ENCODE measurements at places on chromosomes 5 and 9.

DNA sequence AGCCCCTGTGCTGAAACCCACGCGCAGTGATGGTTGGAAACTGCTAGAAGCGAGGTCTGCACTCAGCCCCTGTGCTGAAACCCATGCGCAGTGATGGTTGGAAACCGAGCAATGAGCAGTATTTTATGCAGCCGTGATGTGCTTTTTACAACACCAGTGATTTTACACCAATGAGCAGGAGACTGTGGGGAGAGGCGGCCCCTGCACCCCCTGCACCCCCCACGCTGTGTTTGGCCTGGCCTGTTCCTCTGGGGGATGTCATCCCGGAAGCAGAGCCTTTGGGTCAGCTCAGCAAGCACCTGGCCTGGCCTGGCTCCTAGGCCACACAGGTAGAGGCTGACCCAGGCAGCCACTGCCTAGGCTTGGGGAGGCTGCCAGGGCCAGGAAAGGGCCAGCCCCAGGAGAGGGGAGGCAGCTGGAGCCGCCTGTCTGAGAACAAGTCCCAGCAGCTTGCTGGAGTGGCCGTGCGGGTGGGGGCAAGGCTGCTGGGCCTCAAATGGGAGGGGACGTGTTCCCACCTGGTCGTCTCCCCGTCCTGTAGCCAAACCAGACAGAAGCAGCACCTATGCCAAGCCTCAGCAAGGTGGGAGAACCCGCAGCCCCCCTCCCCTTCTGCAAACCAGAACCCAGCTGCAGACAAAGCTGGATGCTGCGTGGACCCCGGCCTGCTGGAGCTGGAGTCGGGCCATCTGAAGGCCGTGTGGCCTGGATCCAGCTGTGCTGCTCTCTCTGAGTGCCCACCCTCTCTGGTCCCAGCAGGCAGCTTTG is 46.8 kb downstream of the DBH start:
- DNase-seq: peak; percentile 76

GRCh38 chr5:163498886-163499285 is 6.5 kb upstream of the MAT2B start:
- DNase-seq: no peak

DNA sequence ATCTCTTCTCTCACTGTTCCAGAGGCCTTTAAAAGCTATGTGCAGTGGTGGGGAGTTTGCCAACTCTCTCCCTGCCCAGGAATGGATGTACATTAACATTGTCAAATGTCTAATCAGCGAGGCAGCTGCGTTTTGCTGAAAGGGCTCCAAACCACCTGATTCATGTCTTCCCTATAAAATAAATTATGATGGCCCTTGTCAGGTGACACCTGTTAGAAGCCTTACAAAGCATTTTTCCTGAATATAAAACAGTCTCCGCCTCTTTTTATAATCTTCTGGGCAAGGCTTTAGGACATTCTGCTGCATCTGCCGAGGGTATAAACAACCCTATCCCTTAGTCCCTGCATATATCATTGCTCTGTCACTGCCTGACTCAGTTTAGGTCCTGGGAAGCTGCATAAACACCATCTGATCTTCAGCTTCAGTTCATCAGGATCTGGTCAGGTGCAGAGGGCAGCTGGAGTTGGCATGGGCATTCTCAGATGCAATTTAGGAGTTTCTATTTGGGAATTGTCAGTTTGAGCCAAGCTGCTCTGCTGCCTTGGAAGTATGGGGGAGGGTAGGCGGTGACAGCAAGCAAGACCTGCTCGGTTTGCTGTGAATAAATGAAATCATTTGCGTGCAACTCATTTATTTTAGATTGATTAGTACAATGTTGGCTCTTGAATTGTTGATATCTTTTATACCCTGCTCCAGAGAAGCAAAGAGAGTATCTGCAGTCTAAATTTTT is 103.5 kb downstream of the ACER2 start:
- no peak for DNase-seq

GRCh38 chr9:17942498-17942897 is 363.6 kb downstream of the SH3GL2 start:
- no peak for DNase-seq
